ENCODE measurements at places on chromosomes 7 and 10. TPM values are rescaled to one million over a fixed set of nuclear protein-coding genes. Genes with fewer than 3 reads are reported as not detected.

The CTAGE8 gene
- polyA plus RNA-seq: 4.8 TPM

The OR2A1 gene
- polyA plus RNA-seq: 1.9 TPM

The UPK3B gene
- 2.5 TPM for polyA plus RNA-seq

The UNCX gene
- 20.2 TPM for polyA plus RNA-seq

GRCh38 chr10:77456414-77456813 is 181.2 kb downstream of the KCNMA1 start:
- DNase-seq: no peak

The ITGA8 gene
- polyA plus RNA-seq: 48.1 TPM

DNA sequence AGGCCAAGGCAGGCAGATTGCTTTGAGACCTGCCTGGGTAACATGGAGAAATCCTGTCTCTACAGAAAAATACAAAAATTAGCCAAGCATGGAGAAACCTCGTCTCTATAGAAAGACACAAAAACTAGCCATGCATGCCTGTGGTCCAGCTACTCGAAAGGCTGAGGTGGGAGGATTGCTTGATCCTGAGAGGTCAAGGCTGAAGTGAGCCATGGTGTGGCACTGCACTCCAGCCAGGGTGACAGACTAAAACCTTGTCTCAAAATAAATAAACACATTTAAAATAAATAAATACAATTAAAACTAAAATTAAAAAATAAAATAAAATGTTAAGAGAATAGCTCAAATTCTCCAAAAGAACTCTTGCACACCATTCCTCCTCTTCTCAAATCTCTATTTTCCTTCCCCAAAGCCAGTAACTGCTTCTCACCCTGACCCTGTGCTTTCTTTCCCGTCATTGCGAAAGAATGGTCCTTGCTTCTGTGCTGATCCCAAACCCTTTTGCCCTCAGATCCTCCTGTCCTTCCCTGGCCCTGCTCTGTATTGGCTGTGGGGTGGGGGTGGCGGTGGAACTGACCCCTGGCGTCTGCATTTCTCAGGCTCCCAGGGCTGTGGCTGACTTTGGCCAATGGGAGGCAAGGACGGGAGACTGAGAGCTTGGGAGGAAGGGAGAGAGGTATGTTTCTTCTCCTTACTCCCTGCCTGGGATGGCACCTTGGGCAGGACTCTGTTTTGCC is 12.4 kb downstream of the SRGN start:
- DNase-seq: no peak

DNA sequence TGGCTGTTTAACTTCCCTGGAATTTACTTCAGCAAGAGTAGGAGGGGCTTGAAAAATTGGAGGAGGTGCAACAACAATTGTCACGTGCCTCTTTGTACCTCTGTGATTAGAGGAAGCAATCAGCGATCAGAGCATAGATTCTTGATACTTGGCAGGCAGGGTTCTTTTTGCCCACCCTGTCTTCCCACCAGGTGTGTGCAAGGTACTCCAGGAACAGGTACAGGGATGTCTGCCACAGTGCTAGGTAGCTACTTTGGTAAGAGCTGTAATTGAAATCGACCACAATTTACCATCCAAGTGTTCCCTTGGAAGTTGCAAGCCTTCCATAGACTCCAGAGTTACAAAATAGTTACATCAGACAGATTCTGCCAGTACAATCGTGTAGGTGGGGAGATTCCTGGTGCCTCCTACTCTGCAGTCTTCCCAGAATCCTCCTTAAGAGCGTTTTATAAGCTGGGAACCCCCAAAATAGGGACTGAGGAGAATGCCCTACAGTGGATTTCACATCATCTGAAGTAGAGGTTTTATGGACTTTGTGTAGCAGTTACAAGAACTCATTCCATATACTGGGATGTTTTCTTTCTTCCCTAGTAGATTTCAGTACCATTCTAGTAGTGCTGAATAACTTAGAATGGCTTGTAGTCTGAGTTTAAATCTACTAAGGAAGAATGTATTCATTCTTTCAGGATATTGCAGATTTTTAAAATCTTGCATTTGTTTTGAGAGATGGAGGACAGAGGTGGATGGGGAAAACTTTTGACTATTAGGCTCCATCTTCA is 101.9 kb downstream of the EXOC4 start:
- DNase-seq: no peak

DNA sequence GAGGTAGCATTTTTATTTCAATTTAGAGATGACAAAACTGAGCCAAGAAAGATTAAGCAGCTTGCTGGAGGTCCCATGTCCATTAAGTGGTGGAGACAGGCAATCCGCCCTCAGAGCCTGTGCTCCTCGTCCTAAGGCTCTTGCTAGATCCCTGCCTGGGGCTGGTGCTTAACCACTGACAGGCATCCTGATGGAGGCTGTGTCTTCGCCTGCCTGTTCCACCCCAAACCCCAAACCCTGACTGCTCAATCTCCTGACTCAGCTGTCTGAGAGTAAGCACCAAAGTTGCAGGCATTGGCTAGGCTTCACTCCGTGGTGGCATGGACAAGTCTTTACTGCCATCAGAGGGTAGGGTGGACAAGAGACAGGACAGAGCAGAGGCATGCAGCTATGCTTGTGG is 209.4 kb downstream of the POU6F2 start:
- no peak for DNase-seq

DNA sequence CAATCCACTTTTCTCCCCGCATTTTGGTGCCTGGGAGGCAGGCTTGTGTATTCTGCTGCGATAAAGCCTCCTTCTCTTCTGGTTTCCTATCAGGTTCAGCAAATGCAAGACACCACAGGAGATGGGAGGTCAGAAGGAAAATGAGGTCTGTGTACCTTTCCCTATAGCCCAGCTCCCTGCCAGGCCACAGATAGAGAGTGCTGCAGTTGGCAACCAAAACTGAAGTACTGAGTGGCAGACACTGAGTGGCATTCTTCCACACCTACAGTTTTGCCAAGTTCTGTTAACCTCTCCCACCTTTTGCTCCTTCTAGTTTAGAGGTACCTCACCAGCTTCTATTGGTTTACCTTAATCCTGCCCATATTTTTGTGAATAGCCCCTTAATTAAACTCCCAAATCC is 948.4 kb downstream of the SORCS1 start:
- no peak for DNase-seq

The PVRIG gene
- polyA plus RNA-seq: 2.1 TPM

DNA sequence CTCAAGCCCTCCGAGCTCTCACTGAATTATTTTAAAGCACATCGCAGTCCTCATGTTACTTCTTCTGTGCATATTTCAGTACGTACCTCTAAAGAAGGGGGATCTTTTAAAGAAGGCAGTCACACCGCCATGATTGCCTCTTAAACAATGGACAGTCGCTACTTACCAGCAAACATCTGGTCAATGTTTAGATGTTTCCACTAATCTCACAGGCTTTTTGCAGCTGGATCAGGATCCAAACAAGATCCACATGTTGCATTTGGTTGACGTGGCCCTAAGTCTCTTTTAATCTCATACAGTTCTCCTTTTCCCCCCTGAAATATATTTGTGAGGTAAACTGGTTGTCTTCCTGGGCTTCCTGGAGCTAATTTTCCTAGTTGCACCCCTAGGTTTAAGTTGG is 50.0 kb downstream of the PRF1 start:
- DNase-seq: no peak
